ENCODE measurements at places on chromosomes 3 and 15. TPM values are rescaled to one million over a fixed set of nuclear protein-coding genes. Genes with fewer than 3 reads are reported as not detected.

Gene SAMD7
- polyA plus RNA-seq: not detected

Gene SPTSSB
- polyA plus RNA-seq: 23.5 TPM

DNA sequence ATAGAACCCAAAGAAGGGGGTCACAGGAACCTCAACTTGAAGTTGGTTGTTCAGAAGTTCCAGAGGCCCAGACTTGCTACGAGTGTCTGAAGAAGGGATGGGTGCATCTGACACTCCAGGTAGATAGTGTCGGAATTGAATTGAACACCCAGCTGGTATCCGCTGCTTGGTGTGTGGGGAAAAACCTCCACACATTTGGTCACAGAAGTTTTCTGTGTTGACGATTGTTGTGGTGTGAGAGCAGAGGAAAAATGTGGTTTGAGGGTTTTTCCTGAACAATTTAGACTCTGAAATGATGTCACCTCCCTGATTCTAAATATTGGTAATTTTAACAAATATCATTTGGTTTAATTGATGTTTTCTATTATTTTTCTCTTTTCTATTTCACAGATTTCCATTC lies 218.8 kb upstream of the CTNNB1 start:
- H3K4me1 ChIP-seq: no peaks in the 10 kb centered on the region
- H3K27me3 ChIP-seq: no peaks in the 10 kb centered on the region
- H3K4me3 ChIP-seq: no peak overlapping the region
- H3K36me3 ChIP-seq: no peaks in the 10 kb centered on the region
- no peak for DNase-seq

Gene GOLGA8O
- not detected for polyA plus RNA-seq

- H3K27me3 ChIP-seq: no peaks in the 10 kb centered on the region
- H3K4me3 ChIP-seq: no peak overlapping the region
- no peak for DNase-seq
- no peaks in the 10 kb centered on the region for H3K4me1 ChIP-seq
Measured at GRCh38 chr3:63482341-63482740, 170.1 kb upstream of the SNTN start.

Measured in GM23338 (cell line).